NCI-H1930 (cell line): ENCODE measurements at places on chromosomes 5 and 9.

DNA sequence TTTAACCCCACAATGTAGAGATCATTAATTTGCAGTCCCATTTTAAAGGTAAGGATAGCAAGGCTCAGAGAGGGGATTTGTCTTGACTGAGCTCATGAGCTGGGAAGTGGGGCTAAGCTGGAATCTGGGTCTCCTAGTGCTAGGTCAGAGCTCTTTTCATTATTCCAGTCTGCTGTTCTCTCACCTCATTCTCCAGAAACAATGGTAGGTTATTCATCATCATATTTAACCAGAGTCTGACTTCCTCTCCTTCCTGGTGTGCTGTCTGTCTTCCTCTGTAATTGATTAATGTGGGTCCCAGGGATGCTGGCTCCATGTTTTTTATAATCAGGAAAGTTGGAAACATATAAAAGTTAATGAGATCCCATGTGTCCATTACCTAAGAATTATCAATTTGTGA is 20.6 kb downstream of the C9orf43 start:
- DNase-seq, result no peak

GRCh38 chr5:159149085-159149484 is 49.4 kb upstream of the EBF1 start:
- DNase-seq, result no peak

- no peak for DNase-seq
Observed at GRCh38 chr5:124929000-124929399, 182.6 kb upstream of the ZNF608 start.

- DNase-seq, result no peak
Observed at GRCh38 chr5:138809391-138809790, 56.2 kb downstream of the CTNNA1 start.

GRCh38 chr9:120643061-120643460 is 63.1 kb upstream of the CDK5RAP2 start:
- DNase-seq, result no peak

DNA sequence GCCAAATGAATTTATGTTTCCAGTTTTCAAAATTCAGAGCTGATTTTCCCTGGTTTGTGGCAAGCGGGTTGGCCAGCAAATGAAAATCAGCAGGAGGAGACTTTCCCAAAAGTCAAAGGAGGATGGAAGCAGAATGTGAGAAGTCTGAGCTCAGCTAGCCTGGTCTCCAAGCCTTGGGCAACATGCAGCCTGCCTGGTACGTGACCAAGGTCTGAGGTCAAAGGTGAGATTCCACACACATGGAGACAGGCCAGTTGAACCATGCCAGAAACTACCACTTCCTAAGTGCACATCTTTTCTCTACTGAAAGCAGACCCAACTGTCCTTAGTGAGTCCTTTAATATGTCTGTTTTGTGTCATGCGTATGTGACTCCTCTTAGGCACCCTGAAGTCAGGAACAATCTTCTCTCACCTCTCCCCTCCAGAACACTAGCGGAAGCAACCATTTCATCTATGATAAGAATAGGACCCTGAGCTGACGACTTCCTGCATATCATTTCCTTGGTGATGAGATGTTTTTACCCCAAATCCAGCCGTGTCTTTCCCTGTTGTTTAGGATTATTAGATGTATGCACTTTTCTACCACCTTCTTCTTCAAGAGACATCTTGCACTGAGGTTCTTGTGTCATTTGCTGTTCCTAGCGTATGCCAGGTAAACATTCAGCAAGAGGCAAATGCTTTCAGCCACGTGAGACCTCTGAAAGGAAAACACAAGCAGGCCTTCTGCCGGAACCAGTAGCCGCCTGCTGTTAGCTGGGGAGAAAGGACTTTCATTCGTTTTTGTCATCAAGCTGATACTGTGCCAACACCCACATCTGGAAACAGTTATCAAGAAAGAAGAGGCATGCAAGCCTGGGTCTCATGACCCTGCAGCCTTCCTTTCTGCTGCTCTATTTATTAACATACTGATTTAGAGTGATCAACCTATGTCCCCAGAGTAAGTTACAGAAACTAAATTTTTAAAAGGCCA is 9.7 kb upstream of the TGFBI start:
- DNase-seq, result no peak
